ENCODE measurements at places on chromosomes 7 and 10.

GRCh38 chr10:79159141-79159651 lies 90.4 kb downstream of the ZMIZ1 start:
- H3K4me3 ChIP-seq, result no peak overlapping the region
- peaks cover 34% of the 10 kb centered on the region for H3K4me1 ChIP-seq
- H3K36me3 ChIP-seq, result no peaks in the 10 kb centered on the region
- H3K27me3 ChIP-seq, result no peaks in the 10 kb centered on the region
- no peak for DNase-seq
- no peak overlapping the region for H3K27ac ChIP-seq

GRCh38 chr7:30027740-30028215 lies 434 bp upstream of the PLEKHA8 start:
- peak overlapping the region; percentile 82 for H3K27ac ChIP-seq
- DNase-seq, result no peak
- H3K4me1 ChIP-seq, result peaks cover 45% of the 10 kb centered on the region
- no peaks in the 10 kb centered on the region for H3K27me3 ChIP-seq
- H3K4me3 ChIP-seq, result peak overlapping the region; percentile 96

DNA sequence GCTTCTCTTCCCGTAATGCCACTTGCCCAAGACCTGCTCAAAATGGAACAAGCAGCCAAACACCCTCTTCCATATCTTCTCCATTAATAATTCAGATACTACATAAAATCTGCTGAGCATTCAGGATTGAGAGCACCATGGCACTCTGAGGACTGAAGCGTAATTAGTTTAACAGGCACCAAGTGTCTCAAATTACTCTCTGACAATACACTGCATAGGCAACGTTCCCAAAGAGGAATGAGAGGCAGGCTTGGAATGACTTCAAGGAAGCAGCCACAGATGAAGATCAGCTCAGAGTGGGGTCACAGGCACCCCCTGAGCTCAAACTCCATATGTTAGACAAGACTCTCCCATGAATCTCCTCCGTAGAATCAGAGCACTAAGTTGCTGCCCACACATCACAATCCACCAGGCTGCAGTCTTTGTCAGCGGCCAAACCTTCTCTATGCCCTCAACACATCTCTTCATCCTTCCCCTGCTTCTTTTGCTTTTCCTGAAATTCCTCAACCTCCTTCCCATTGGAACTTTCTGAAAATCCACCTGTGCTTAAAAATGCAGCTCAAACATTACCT lies 4.7 kb upstream of the ABLIM1 start:
- H3K36me3 ChIP-seq, result no peaks in the 10 kb centered on the region
- no peaks in the 10 kb centered on the region for H3K27me3 ChIP-seq
- H3K4me3 ChIP-seq, result no peak overlapping the region
- no peak overlapping the region for H3K27ac ChIP-seq
- H3K4me1 ChIP-seq, result peaks cover 18% of the 10 kb centered on the region

- no peaks in the 10 kb centered on the region for H3K36me3 ChIP-seq
- DNase-seq, result no peak
- no peak overlapping the region for H3K4me3 ChIP-seq
- H3K27me3 ChIP-seq, result no peaks in the 10 kb centered on the region
- no peaks in the 10 kb centered on the region for H3K4me1 ChIP-seq
Measured at GRCh38 chr7:17181482-17181881, 117.0 kb upstream of the AHR start.

DNA sequence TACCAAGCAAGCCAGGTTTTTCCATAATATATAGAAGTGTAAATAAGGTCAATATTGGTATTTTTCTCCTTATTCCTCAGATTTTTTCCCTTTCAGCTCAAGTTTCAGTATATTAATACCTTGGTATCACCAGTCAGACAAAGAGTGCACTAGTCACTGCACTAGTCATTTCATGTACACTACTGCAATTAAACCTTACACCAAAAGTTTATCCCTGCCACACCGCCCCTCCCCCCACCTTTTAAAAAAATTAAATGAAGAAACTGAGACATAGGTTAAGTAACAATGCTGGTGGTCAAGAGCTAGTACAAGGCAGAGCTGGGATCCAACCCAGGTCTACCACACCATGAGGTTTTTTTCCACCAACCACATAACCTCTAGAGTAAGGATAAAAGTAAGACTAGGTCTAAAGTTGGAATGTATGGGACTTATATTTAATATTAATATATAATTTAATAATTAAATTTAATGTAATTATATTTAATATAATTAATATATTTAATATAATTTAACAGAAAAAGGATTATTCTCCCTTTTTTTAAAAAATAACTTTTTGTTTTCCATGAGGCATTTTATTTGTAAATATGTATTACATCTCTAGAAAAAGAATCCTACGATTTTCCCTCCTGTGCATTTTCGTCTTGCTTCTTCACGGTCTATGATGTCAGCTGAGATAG lies 68.5 kb downstream of the NT5C2 start:
- no peak overlapping the region for H3K4me3 ChIP-seq
- no peak for DNase-seq
- H3K4me1 ChIP-seq, result no peaks in the 10 kb centered on the region
- H3K27me3 ChIP-seq, result no peaks in the 10 kb centered on the region

DNA sequence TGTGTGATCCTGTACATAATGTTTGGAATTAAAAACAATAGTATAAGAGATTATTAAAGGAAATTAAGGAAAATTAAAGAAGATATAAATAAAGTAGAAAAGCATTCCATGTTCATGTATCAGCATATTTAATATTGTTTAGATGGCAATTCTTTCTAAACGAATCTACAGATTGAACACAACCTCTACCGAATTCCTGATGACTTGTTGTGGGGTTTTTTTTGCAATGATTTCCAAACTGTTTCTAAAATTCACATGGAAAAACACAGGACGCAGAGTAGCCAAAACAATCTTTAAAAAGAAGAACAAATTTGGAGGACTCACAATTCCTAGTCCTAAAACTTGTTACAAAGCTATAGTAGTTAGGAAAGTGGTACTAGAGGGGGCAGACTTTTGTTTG lies 573.4 kb upstream of the IGFBP3 start:
- H3K27me3 ChIP-seq, result no peaks in the 10 kb centered on the region
- no peak overlapping the region for H3K4me3 ChIP-seq
- no peak for DNase-seq
- H3K27ac ChIP-seq, result no peak overlapping the region

GRCh38 chr7:27198871-27199801 lies 755 bp downstream of the HOXA13 start:
- H3K27ac ChIP-seq, result no peak overlapping the region
- H3K4me3 ChIP-seq, result no peak overlapping the region
- no peaks in the 10 kb centered on the region for H3K36me3 ChIP-seq
- H3K27me3 ChIP-seq, result peaks cover 95% of the 10 kb centered on the region

GRCh38 chr10:5629303-5630111 lies 36.9 kb downstream of the ASB13 start:
- H3K27ac ChIP-seq, result no peak overlapping the region
- H3K4me1 ChIP-seq, result peaks cover 18% of the 10 kb centered on the region
- H3K27me3 ChIP-seq, result no peaks in the 10 kb centered on the region
- no peak overlapping the region for H3K4me3 ChIP-seq
- DNase-seq, result peak; percentile 87
- H3K36me3 ChIP-seq, result no peaks in the 10 kb centered on the region

DNA sequence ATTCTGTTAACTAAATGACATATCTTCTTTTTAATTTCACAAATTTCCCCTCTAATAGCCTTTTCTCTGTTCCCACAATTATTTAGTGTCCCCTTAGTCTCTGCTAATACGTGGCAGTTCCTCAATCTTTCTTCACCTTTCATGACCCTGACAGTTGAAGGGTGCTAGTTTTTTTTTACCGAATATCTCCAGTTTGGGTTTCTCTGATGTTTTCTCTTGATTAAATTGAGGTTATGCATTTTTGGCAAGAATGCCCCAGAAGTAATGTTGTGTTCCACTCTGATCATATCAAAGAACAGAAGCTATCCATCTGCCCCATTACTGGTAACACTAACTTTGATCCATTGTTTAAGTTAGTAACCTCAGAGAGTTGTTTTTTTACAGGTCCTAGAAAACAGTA lies 133.6 kb upstream of the ASAH2 start:
- H3K4me1 ChIP-seq, result peaks cover 4% of the 10 kb centered on the region
- H3K27ac ChIP-seq, result no peak overlapping the region
- H3K27me3 ChIP-seq, result no peaks in the 10 kb centered on the region
- H3K4me3 ChIP-seq, result no peak overlapping the region
- DNase-seq, result no peak

DNA sequence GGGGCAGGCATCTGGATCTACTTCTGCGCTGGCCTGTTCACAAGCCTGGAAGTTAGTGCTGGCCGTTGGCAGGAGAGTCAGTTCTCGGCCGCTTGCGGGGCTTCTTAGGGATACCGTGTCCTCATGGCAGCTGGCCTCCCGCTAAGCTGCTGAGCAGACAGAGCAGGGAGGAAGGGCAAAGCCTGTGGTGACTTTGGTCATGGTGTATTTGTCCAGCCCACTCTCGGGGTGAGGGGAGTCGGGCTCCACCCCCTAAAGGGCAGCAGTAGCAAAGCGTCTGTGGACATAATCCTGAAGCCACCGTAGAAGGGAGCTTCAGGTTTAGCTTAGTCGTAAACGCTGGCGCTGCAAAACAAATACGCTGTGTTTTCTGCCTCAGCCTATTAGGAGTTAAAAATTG lies 12.2 kb downstream of the UBE3C start:
- H3K27me3 ChIP-seq, result no peaks in the 10 kb centered on the region
- H3K36me3 ChIP-seq, result no peaks in the 10 kb centered on the region
- H3K4me3 ChIP-seq, result peak overlapping the region; percentile 52
- peak overlapping the region; percentile 8 for H3K27ac ChIP-seq
- DNase-seq, result peak; percentile 26

GRCh38 chr10:49592726-49593563 lies 17.2 kb upstream of the SLC18A3 start:
- H3K4me1 ChIP-seq, result peaks cover 9% of the 10 kb centered on the region
- no peak overlapping the region for H3K4me3 ChIP-seq
- no peaks in the 10 kb centered on the region for H3K36me3 ChIP-seq
- H3K27me3 ChIP-seq, result peaks cover 28% of the 10 kb centered on the region
- H3K27ac ChIP-seq, result no peak overlapping the region
- DNase-seq, result peak; percentile 76

GRCh38 chr7:33750177-33750576 lies 155.2 kb upstream of the BMPER start:
- H3K27ac ChIP-seq, result no peak overlapping the region
- H3K4me3 ChIP-seq, result no peak overlapping the region
- H3K36me3 ChIP-seq, result no peaks in the 10 kb centered on the region
- no peak for DNase-seq

GRCh38 chr10:88347022-88347421 lies 236.1 kb downstream of the RNLS start:
- H3K4me3 ChIP-seq, result no peak overlapping the region
- no peak for DNase-seq

DNA sequence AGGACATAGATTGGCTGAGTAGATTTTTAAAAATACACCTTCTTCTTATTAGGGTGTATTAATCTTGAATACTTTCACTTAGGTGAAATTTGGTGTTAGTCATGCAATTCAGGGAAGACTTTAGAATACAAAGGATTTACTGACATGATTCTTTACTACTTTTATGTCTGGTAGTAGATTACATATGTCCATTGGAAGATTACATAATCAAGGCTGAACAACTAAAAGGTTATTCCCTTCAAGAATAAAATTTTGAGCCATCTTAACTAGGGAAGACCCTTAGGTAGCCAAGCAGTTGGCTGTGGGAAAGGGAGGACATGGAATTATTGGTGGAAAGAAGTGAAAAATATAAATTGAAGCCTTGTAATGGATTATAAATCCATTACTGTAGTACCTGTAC lies 165.0 kb downstream of the ITGB1 start:
- H3K27me3 ChIP-seq, result no peaks in the 10 kb centered on the region
- no peak overlapping the region for H3K27ac ChIP-seq
- H3K4me3 ChIP-seq, result no peak overlapping the region
- H3K36me3 ChIP-seq, result no peaks in the 10 kb centered on the region
- no peaks in the 10 kb centered on the region for H3K4me1 ChIP-seq
- no peak for DNase-seq

- peaks cover 7% of the 10 kb centered on the region for H3K4me1 ChIP-seq
- no peak overlapping the region for H3K27ac ChIP-seq
- no peaks in the 10 kb centered on the region for H3K27me3 ChIP-seq
- DNase-seq, result no peak
Measured at GRCh38 chr10:50558371-50558770, 65.4 kb downstream of the SGMS1 start.

GRCh38 chr10:85635650-85636049 lies 730.9 kb downstream of the GRID1 start:
- H3K4me1 ChIP-seq, result no peaks in the 10 kb centered on the region
- H3K36me3 ChIP-seq, result no peaks in the 10 kb centered on the region
- H3K4me3 ChIP-seq, result no peak overlapping the region

- no peak overlapping the region for H3K4me3 ChIP-seq
- H3K4me1 ChIP-seq, result peaks cover 5% of the 10 kb centered on the region
- no peak overlapping the region for H3K27ac ChIP-seq
- no peaks in the 10 kb centered on the region for H3K27me3 ChIP-seq
- no peaks in the 10 kb centered on the region for H3K36me3 ChIP-seq
Measured at GRCh38 chr7:91082038-91082437, 182.2 kb upstream of the FZD1 start.

DNA sequence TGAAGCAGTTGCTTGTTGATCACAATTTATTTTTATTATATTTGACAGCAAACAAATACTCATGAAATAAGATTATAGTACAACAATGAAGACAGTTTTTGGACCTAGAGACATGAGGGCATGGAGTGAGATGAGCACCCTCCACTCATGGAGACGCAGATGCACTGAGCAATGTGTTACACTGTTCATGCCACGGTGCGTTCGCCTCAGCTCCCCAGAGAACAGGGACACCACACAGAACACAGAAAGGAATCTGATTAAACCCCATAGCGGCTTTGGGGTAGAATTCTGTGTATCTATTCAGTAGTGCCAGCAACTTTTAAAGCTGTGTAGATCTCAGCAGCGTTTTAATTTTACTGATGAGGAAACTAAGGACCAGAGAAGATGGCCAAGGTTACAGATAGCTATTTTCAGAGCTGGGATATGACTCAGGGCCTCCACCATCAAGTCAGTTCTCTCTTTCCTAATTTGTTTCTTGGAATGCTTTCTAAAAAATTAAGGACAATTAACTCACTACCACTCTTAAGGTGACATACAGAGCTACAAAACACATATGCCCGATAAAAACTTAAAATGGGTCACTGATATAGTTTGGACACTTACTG lies 33.6 kb downstream of the FAM25A start:
- H3K27me3 ChIP-seq, result no peaks in the 10 kb centered on the region
- H3K4me1 ChIP-seq, result no peaks in the 10 kb centered on the region
- peaks cover 11% of the 10 kb centered on the region for H3K36me3 ChIP-seq
- no peak overlapping the region for H3K27ac ChIP-seq

DNA sequence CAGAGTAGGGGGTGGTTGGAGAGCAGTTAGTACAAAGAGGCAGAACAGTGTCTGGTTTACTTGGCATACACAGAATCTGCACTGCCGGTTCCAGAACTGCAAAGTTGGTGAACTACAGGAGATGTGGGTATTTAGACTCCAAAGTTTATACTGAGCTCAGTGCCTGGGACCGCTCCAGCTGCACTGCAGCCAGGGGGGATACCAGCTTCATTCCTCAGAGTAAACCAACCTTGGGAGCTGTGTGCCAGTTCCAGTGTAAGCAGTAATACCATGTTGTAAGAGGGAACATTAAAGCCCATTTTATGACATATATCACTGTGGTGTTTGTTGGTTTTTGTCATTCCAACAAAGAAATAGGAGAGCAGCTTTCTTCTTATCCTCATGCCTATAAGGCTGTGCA lies 23.4 kb downstream of the LOXL4 start:
- no peaks in the 10 kb centered on the region for H3K27me3 ChIP-seq
- H3K27ac ChIP-seq, result no peak overlapping the region
- DNase-seq, result no peak
- H3K36me3 ChIP-seq, result peaks cover 3% of the 10 kb centered on the region
- peaks cover 35% of the 10 kb centered on the region for H3K4me1 ChIP-seq
- H3K4me3 ChIP-seq, result no peak overlapping the region
